ENCODE measurements at places on chromosomes 5 and 9. TPM values are rescaled to one million over a fixed set of nuclear protein-coding genes. Genes with fewer than 3 reads are reported as not detected.

Gene KIF24
- 0.99 TPM for polyA plus RNA-seq

Gene NPR3
- polyA plus RNA-seq: 39.2 TPM

Gene PCDHGC3
- 77.4 TPM for polyA plus RNA-seq

Gene ALDOB
- polyA plus RNA-seq: 0.08 TPM

Gene SNX24
- polyA plus RNA-seq: 29.4 TPM

Gene FPGS
- 60.2 TPM for polyA plus RNA-seq

Gene PFN3
- not detected for polyA plus RNA-seq

Gene PRSS3
- polyA plus RNA-seq: 48.2 TPM

Gene RGS7BP
- not detected for polyA plus RNA-seq

Gene FBP1
- polyA plus RNA-seq: not detected

Gene VLDLR
- polyA plus RNA-seq: 15.1 TPM

Data from GM23248 (cell line).